ENCODE measurements at places on chromosomes 1 and 21.
A peak's percentile ranks its signal among the peaks of the same experiment; 100 is the strongest.

- DNase-seq, result no peak
Observed at GRCh38 chr21:21034036-21034435, 35.8 kb downstream of the NCAM2 start.

DNA sequence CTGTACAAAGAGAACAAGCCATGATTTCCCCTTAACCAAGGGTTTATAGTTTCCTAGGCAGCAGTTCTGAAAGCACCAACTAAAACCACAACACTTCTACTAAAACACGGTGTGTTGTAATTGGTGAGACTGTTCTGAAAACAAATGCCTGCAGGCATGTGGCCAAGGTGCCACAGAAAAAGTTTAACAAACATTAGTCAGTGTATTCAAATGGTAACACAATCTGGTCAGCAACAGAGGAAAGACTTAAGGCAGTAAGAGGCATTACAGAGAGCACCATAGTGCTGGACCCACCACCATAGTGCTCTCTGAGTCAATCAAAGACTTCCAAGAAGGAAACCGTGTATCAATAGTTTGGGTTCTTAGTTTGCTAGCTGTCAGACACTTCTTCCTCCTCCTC is 16.7 kb downstream of the SNIP1 start:
- peak; percentile 70 for DNase-seq

- DNase-seq, result no peak
Observed at GRCh38 chr1:18018366-18018765, 89.2 kb upstream of the IGSF21 start.

DNA sequence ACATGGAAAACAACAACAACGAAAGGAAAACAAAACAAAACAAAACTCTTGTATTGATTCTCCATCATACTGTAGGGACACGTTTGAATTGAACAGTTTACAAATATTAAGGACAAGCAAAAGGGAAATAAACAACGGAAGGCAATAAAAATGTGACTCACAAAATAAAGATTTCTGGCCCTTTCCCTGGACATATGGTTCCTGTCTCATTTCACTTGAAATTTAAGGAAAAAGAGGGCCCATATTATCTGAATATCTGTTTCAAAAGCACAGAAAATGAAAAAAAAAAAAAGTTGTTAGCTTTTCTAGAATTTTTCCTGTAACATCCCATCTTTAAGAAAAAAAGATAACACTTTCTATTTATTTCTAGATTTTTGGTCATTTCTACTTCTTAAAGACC is 3.6 kb upstream of the PKN2 start:
- DNase-seq, result no peak

DNA sequence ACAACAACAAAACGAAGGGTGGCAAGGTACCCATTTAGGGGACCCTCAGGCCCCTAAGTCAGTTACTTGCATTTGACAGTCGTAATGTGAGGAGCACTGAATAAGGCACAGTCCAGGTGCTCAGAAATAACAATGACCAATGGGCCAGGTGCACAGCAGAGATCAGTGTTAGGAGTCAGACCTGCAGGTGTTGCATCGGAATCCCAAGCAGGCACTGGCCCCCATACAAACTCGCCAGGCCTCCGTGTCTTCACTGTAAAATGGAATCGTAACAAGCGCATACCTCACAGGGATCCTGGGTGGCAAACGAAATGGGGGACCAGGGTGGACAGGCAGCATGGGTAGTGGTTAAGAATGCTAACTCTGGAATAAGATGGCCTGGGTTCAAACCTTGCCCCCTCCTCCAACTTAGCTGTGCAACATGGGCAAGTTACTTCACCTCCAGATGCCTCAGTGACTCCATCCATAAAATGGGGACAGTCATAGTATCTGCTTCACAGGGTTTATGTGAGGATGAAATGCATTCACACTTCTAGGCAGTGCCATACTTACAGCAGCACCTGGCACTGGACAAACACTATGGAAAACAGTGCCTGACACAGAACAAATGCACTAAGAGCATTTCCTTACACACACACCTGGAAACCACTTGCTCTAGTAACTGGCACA is 20.2 kb downstream of the RCAN1 start:
- DNase-seq, result no peak

DNA sequence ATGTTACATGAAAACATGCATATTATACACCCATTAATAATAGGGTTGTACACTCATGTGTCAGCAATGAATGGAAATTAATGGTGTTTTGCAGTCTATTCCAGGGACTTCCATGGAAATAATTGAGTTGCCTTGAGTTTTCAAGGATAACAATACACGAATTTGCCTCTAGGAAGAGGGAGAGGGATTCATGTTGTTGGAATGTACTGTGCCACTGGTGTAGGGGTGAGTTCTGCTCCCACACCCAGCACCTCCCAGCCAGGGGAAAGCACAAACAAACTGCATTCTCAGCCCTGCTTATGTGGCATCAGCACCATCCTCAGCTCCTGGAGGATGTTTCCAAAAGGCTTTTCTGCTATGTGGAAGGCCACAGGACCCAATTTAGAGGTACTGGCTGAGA is 57.8 kb downstream of the BCAR3 start:
- peak; percentile 91 for DNase-seq

GRCh38 chr21:45860493-45861155 is 120.9 kb upstream of the COL6A1 start:
- no peak for DNase-seq

DNA sequence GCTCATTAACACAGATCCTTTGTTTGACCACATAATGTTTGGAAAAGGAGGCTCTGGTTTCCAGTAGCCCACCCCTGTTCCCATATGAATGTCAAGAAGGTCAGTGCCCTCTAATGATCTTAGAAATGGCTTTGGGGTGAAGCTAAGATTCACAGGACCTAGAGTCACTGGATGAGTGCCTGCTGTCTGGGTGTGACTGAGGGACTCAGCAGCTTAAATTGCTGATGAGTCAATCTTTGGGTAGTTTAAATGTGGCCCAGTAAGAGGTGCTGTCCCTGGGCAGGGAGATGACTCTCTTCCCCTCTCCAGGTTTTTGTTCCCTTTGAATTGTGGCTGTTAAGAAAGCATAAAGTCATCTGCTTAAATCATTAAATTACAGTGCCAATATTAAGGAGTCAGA is 50.6 kb downstream of the L1TD1 start:
- DNase-seq, result no peak

GRCh38 chr1:82091729-82092128 is 291.0 kb downstream of the ADGRL2 start:
- DNase-seq, result no peak

Measured in HFFc6 (cell line).